ENCODE measurements at places on chromosomes 6 and 20.

- no peak for DNase-seq
Measured at GRCh38 chr6:157522472-157522871, 141.5 kb downstream of the ZDHHC14 start.

DNA sequence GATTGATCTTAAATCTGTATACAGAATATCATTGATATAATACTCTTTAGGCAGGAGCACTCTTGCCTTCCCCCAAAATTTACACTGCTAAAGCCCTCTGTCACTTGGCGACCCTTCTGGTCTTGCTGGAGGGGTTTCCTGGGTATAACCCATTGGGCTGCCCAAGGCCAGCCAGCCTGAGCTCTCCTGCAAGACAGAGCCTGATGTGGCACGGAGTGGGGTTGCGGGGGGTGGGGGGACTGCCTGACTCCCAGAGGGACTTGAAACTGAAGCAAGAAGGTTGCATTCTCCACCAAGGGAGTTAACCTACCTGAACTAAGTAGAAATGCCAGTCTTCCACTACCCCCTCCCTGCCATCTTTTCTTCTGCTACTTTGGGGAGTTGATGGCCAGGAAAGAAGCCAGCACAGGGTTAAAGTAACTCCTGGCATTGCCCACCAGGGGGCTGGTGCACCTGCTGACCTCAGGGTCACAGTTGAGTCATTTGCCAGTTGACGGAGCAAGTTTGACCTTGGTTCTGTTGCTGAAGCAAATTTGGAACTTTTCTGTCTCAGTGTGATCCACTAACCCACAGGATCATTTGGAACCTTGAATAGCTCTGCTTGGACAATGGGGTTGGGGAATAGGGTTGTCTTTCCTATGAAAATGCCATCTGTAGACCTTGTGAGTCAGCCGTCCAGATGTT is 79.4 kb downstream of the ASXL1 start:
- DNase-seq: no peak

DNA sequence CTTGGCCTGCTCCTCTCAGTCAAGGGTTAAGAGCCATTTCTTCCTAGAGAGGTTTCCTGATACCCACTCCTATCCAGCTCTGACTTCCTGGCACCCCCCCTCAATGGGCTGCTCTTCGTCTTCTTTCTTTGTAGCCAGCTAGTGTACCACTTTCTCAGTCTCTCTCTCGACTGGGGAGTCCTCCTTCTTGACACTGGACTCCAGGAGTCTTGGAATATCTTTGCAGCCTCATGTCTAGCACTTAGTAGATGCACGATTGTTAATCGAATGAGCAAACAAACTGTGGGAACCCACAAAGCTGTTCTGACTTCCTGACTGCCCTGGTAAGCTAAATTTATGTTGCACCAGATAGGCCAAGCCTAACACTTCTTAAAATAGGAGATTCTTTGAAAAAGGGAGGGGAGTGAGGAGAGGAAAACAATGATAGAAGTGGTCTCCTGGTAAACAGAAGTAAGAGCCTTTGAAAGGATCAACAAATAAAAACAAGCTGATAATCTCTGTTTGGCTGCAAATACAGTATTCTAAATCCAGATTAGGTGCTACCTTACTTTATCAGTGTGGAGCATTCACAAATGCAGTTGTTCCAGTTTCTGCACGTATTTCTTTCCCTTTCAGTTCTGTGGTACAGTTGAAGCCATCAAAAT is 160.1 kb upstream of the CITED2 start:
- no peak for DNase-seq

DNA sequence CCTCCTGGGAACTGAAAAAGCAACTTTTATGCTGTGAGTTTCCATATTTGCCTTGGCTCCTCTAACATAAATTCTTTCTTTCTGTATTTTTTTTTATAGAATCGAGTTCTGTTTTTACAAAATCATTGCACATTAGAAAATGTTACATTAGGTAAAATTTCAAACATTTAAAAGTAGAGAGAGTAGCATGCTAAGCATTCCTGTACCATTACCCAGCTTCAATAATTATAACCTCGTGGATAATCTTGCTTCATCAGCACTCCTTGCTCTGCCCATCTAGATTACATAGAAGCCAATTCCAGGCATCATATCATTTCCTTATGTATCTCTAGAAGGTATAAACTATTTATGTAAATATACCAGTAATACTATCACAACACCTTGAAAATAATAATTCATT is 15.4 kb upstream of the FBXO30 start:
- DNase-seq: no peak

DNA sequence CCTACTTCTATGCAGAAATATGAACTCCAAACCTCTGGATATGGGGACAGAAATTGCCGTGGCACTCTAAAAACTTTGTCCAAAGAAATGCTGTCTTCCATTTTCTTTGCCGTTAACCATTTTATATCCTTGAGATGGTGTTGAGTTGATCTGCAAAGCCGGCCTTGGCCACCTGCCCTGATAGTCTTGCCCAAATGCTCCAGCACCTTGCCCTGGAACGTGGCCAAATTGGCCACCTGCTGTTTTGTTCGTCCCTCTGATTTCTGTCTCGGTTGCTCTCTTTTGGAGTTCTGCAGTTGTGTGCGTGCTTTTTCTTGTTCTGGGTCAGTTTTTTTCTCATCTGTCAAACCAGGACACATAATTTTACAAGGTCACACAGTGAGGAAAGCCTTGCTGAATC is 239.7 kb upstream of the GMDS start:
- peak; percentile 96 for DNase-seq

DNA sequence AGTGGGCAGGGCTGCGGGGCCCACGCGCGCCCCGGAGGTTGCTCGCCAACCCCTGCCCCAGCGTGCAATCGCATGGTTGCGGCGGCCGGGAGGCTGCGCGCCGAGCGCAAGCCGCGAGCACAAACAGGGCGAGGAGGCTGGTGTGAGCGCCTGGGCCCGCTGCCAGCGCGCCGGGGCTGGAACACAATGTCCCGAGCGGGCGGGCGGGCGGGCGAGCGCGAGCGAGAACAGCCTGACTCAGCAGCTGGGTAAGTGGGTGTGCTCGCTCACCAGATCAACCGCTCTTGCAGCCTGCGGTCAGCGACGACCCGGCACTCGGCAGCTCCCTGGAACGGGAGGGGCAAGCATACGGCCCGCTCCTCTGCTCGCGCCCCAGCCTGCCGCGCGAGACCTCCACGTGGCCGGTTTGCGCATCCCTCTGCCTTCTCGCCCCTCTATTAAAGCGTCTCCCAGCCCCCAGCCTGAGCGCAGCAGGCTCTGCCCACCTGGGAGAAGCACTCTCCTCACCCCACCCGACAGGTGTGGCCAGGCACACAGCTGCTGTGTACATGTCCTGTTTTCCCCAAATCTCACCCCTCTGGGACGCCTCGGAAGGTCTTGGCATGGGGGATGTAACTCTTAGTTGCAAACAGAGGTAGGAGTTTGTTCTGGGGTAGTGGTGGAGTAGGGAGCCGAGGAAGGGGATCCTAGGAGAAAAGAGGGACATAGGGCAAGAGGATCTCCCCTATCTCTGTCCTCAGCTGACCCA is 8.7 kb upstream of the ARMC12 start:
- DNase-seq: peak; percentile 90

DNA sequence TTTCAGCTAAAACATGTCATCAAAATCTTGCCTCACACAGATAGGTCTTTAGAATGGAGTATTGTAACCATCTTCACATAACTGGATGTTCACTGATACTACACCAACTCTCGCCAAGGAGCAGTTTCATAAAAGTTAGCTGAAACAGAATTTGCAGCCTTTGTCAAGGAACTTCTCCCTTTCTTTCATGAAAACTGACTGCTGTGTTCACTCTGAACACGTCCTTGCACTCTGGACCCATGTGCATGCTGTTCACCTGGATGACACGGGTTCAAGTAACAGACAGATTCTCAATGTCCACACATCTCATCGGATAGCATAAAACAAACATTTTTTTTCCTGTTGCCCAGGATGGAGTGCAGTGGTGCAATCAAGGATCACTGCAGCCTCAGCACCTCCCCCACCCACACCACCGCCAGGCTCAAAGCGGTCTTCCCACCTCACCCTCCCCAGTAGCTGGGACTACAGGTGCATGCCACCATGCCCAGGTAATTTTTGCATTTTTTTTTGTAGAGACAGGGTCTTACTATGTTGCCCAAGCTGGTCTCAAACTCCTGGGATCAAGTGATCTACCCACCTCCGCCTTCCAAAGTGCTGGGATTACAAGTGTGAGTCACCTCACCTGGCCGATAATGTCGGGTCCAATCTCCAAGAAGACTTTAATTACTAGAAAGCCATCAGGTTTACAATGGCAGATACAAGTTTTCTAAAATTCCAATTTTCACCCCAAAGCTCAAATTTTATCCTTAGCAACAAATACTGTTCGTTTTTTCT is 9.4 kb downstream of the DIDO1 start:
- DNase-seq: no peak

- DNase-seq: no peak
Measured at GRCh38 chr6:122007339-122007738, 392.1 kb upstream of the HSF2 start.

DNA sequence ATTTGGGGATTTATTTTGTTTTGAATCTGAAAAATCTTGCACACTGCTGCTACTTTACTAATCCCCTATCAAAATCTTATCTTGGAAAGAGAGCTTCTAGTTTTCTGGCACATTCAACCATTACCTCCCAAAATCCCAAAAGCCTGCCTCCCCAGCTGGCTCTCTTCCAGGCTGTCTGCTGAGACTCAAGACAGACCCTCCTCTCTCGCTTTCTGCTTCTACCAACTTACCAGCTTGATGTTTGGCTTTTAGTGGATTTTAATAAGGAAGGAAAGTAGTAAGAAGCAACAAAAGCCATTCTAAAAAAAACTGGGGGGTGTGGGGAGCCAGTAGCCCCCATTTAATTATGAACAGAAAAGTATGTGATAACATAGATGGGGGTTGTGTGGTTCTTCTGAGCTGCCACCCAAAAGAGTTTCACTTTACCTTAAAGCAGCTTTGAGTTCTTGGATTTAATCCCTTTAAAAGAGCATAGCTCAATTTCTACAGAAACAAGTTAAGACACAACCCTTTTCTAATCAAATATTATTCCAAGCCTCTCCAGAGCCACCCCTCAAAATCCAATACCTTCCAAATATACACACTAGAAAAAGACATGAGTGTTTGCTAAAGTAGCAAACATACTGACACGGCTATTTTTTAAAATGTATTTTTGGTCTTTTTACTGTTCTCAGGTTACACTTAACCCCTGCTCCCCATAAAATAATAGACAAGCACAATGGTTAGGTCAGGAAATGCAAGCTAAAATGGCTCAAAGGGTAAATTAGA is 71.7 kb downstream of the ATP9A start:
- peak; percentile 70 for DNase-seq

DNA sequence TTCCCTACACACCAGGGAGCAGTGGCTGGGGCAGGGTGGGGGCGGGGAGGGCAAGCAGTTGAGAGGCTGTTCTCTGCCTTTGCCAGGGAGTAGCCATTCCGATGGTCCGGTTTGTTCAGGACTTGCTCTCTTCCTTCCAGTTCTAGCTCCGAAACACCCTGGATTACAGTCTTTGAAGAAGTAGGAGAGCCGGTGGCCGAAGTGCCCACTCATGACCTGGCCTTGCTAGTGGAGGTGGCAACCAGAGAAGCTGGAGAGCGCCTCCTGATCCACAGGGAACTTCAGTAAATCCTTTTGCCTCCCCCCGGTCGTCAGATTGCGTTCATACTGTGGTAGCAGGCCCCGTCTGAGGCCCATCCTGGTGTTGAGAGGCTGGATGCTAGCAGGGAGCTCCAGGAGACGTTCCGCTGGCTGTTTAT is 92.8 kb downstream of the ARID1B start:
- no peak for DNase-seq

- DNase-seq: no peak
Measured at GRCh38 chr20:6579824-6580223, 187.7 kb upstream of the BMP2 start.

- DNase-seq: no peak
Measured at GRCh38 chr6:47203938-47204611, 105.6 kb downstream of the TNFRSF21 start.

DNA sequence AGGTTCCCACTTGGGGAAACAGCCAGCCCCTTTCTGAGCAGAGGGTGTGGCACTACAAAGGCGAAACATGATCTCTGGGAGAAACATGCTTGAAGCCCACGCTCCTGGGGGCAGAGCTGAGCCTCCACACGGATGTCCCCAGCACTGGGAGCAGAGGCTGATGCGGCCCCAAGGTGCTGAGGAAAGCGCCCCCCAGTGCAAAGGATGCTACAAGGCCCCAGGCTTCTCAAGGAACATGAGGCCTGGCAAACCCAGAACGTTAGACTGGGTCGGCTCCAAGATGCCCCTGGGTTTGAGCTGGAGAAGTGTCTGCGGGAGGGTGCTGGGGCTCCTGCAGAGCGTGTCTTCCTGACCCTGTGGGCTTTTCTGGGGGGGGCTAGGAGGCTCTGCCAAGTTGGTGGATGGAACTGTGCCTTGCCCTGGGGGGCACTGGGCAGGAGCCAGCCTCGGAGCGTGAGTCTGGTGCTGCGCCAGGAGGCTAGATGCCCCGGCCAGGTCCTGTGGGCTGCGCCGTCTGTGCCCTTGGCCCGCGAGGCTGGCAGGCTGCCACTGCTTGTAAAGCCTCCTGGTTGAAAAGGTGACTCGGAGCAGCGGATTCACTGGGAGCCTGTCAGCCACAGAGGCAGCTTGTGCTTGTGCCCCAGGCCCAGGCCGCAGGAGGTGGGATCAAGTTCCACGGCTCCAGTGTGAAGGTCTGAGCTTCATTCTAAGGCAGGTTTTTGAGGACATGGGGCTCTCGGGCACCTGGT is 8.1 kb downstream of the SYNJ2 start:
- DNase-seq: peak; percentile 96

GRCh38 chr6:13877051-13877450 is 47.7 kb upstream of the RNF182 start:
- no peak for DNase-seq

DNA sequence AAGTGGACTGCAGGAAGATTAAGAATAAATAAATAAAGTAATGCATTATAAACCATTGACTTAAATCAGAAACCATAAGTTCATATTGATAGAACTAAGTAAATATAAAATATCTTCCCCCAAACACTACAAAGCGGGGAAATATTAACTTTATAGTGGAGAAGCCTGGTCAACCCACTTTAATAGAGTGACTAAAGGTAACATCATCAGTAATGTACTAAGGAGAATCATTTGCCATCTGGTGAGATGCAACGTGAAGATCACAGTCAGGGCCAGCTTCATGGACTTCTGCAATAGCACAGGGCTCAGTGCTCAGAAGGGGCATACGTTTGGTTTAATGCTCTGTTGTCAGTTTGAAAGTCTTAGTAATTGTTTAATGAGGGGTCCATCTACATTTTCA is 58.8 kb upstream of the CD83 start:
- no peak for DNase-seq

- DNase-seq: no peak
Measured at GRCh38 chr6:25960734-25961133, 1.9 kb upstream of the TRIM38 start.

GRCh38 chr20:48824830-48825565 is 2.8 kb downstream of the PREX1 start:
- no peak for DNase-seq

DNA sequence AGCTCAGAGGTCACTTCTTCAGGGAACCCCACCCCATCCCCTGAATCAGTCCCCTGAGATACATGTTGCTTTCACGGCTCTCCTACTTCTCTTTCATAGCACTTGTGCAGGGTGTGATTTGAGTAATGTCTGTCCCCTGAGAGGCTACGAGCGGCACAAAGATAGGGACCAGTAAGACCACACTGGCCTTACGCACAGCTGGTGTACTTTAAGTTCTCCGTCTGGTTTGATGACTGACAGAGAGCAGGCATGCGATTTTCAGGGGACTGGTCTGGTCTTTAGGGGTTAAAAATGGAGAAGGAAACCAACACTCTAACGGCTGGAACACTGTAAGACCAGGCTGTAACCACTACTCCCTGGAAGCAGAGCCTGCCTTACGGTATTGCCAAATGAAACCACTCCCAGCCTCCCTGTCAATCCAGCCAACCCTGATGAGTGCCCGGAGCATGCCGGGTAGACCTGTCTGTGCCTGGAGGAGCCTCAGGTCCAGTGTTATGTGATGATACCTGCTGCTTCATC is 47.1 kb downstream of the ELMO2 start:
- no peak for DNase-seq
